CD4-positive, alpha-beta T cell treated with Interleukin-12 subunit alpha and Interleukin-12 subunit beta, for 1 hour (primary cell): ENCODE measurements at places on chromosomes 5 and 9.

DNA sequence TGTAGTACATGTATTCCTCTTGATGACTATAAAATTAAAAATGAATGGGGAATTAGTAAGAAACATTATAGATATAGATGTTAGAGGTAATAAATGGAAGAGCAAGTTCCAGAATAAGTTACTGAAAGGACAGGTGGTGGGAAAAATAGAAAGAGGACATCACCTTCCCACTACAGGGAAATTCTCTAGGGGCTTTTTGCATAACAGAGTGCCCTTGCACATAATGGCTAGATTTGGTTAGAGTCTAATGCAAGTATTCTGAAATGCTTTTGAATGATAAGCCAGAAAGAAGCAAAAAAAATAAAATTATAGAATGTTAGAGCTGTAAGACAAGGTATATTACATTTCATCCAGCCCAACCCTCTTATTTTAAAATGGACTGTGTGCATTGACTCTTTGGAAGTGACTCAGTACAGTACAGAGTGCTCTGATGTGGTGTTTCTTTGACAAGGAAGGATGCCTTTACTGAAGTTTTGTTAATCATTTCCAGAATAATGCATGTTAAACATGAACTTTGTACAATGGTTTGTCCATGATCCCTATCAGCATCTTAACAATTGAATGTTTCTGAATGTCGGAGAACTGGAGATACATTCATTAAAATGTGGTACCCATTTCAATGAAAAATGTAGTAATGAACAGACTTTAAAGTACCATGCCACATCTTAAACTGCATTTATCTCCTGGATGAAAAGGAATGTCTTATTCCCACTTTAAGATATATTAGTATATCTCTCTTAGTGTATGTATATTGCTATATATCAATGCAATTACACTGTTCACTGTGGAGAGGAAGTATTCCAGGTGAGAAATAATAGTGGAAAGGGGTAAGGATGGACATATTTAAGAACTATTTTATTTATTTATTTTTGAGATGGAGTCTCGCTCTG is 391.1 kb downstream of the ADGRV1 start:
- DNase-seq: no peak

DNA sequence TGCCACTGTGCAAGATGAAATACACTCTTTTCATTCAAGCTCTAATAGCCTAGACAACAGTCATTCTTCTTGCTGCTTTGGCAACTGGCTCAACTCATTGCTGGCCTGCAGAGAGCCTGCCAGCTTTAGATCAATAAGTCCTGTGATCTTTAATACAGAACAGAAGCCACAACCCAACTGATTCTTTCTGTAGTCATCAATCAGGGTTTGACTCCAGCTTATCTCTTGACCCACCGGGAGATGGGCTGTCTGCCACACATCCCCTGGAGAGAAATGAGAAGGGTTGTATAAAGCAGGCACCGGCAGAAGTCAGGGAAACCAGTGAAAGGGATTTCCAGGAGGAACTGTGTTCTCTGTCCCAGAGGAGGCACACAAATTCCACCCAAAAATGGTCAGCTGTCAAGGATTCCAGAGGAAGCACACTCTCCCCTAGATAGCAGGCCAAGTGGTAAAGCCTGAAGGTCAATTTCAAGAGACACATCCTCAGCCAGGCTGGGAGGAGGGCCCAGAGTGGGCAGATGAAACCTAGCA is 24.5 kb downstream of the LHFPL2 start:
- DNase-seq: no peak

DNA sequence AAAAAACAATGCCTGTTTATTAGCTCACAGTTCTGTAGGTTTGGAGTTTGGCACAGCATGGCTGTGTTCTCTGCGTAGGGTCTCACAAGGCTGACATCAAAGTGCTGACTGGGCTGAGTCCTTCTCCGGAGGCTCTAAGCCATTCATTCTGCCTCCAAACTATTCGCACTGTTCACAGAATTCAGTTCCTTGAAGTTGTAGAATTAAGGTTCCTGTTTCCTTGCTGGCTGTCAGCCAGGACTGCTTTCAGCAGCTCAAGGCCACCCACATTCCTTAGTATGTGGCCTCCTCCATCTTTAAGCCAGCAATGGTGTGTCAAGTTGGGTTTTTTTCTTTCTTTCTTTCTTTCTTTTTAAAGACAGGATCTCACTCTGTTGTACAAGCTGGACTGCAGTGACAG is 161.9 kb downstream of the CDH6 start:
- DNase-seq: no peak

- no peak for DNase-seq
These were observed 173.2 kb downstream of the ALDH1A1 start for GRCh38 chr9:72779614-72780013.

DNA sequence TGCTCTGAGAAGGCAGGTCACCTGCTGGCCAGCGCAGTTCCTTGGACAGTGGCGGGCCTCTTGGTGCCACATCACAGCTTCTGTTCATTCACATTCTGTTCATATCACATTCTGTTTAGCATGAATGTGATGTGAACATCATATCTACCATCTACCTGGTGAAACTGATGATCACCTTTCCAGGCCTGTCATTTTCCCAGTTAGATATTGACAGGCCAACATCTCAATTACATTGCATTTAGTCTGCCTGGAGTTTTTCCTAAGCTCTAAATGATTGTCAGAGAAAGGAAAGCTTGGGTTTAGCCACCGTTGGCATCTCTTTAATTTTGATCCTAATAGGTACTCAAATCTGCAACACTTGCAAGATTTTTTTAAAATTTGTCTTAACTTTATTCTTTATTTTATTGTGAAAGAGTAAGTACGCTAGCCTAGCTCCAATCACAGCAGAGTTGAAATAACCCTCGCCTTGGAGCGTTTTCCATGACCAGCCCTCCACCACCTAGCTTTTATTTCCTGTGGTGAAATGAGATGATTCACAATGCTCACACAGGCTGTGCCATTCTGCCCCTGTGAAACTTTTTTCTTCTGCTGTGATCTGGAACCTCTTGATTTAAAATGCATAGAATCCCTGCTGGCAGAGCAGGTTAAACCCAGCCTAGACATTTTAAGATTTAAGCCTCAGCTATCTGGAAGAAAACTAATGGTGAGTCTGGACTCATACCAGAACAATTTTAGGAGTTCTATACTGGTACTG is 225.0 kb downstream of the ESM1 start:
- no peak for DNase-seq

DNA sequence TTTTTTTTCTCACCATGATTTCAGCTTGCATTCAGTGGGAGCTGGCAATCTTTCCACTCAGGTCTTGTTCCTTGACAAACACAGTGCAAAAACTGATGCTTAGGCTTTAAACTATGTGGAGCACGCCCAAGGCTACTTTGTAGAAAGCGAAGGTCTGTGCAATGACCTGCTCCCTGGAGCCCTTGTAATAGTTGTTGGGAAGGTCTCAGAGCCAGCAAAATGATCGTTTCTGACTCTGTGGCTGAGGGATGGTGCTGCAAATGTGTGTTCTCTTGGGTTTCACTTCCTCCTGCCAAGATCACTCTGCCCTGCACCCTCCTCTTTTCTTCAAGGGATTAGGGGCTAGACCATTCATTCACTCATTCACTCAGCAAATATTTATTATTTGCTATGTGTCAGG is 249.7 kb upstream of the MAP3K1 start:
- no peak for DNase-seq

DNA sequence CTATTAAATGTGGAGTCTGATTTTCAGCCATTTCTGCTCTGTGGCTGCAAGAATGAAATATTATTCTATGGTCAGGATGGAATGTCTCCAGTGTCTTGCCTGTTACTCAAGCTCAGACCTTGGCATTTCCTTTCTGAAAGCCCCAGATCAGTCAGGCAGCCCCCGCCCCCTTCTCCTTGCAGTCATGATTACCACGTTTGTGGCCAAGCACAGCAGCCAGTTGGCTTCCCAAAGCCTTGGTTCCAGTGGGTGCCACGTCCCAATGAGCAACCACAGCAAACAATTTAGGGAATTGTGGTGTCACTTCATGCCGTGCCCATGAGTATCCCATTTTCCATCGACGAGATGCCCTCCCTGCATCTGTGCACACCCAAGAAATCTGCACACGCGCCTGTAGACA is 9.7 kb upstream of the OBP2A start:
- DNase-seq: no peak

- DNase-seq: no peak
These were observed 14.6 kb upstream of the F2R start for GRCh38 chr5:76701298-76701697.

- no peak for DNase-seq
These were observed 4.2 kb downstream of the SARDH start for GRCh38 chr9:133733796-133734533.

GRCh38 chr5:32325616-32326015 is 12.9 kb upstream of the MTMR12 start:
- DNase-seq: no peak

DNA sequence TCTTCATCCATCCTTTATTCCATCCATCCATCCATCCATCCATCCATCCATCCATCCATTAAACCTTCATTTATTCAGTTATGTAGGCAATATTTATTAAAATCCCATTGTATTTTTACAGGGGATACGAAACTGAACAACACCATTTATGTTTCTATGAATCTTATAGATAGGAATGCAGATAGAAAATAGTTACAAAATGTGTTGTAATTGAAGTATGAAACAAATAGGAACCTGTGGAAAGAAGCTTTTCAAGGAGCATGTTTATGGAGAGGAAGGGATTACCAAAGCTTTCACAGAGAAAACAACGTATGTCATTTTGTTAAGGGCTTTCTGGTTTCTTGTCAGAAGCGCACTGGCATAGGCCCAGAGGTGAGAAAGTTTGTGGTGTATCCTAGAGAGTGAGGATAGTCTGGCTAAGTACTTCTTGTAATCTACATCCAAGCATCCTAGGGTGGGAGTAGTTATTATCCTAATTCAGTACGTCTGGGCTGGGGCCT is 184.0 kb downstream of the CNTLN start:
- no peak for DNase-seq

- DNase-seq: no peak
These were observed 1295.8 kb downstream of the EFNA5 start for GRCh38 chr5:106374956-106375355.

GRCh38 chr9:99360026-99360425 is 137.9 kb downstream of the SEC61B start:
- DNase-seq: no peak

- DNase-seq: no peak
These were observed 26.6 kb upstream of the POMT1 start for GRCh38 chr9:131475956-131476776.

DNA sequence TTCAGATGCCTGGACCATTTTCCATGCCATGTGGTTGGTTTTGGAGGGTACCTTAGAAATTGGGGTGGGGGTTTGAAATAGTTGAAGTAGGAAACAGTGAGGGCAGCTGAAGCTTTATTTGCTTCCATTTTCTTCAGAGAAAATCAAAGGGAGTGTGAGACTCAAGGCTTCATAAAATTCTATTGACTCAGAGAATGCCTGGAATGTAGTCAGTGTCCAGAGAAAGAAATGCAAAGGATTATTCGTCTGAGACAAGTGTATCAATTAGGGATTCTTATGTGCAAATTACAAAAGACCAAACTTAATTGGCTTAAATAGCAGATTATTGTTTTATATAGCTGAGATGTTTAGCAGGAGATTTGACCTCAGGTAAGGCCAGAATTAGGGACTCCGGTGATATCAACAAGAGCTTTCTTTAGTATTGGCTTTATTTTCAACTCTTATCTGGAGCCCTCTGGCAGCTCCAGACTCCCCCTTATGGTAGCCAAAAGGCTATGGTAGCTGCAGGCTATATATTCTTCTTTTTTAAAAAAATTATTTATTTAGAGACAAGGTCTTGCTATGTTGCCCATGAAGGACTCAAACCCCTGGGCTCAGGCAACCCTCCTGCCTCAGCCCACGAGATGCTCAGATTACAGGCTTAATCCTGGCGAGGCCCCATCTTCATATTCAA is 38.9 kb downstream of the PTTG1 start:
- DNase-seq: no peak

- no peak for DNase-seq
These were observed 278.9 kb upstream of the ACTBL2 start for GRCh38 chr5:57761513-57761912.

GRCh38 chr9:110129425-110129824 is 78.5 kb downstream of the C9orf152 start:
- no peak for DNase-seq

GRCh38 chr9:109031241-109031640 is 17.9 kb upstream of the CTNNAL1 start:
- no peak for DNase-seq

GRCh38 chr9:72880821-72881220 is 72.0 kb downstream of the ALDH1A1 start:
- DNase-seq: no peak

- no peak for DNase-seq
These were observed 196.9 kb downstream of the MAST4 start for GRCh38 chr5:66793049-66793448.

GRCh38 chr9:37412431-37413151 is 9.9 kb upstream of the GRHPR start:
- DNase-seq: no peak

DNA sequence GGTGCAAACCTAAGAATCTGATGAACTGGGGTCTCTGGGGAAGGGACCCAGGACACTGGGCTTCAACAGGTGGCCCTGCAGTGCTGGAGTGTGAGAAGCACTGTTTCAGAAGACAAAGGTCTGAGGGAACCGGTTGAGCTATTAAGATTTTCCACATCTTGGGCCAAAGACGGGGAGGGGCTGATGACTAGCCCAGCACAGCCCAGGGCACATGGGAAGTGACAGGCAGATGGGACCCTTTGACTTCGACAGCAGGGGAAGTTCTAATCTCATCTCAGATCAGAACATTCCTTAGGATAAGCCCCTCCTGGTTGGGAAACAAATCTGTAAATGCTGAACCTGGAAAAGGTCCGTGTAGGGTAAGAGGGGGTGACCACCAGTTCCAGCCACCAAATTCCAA is 67.4 kb downstream of the RAPGEF1 start:
- no peak for DNase-seq

- DNase-seq: peak; percentile 24
These were observed 72.9 kb downstream of the SERINC5 start for GRCh38 chr5:80182809-80183580.

GRCh38 chr9:79471580-79472543 is 99.9 kb upstream of the TLE4 start:
- DNase-seq: peak; percentile 8

- no peak for DNase-seq
These were observed 20.2 kb downstream of the HNRNPH1 start for GRCh38 chr5:179603308-179603707.

DNA sequence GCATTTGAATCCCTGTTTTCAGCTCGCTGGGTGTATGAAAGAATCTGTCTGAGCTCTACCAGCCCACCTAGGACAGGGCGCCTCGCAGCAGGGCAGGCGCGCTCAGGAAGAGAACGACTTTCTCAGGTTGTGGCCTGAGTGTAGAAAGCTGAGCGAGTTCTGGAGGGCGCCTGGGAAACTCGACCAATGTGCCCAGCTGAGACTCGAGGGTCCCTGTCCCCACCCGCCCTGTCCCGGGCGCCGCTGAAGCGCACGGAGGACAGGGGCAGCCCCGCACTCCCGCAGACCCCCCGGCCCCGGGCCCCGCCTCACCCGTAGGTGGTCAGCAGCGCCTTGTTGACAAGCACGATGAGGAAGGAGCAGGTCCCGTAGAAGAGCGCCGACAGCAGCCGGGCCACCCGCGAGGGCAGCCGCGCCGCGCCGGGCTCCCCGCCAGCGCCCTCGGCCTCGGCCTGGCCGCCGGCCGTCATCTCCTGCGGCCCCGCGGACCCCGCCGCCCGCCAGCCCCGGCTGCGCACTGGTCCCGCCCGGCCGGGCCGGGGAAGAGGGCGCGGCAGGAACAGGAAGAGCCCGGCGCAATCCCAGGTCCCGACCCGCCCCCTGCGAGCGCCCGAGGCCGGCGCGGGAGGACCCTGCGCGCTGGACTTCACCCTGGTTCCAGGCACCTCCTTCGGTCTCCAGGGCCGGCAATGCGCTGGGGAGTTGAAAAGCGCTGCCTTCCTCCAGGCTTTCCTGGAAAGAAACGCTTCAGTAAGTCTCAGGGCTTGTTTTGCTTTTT is at the start of gene SLC35D2:
Gene SLC35D2 (minus strand): TSS at position 547 of the 778 bp plus-strand sequence. CDS start 77 bp downstream, at position 470.
- peak; percentile 28 for DNase-seq
